ENCODE measurements at places on chromosomes 3 and 15.

- DNase-seq, result no peak
Measured at GRCh38 chr3:160747422-160747821, 8.6 kb upstream of the PPM1L start.

DNA sequence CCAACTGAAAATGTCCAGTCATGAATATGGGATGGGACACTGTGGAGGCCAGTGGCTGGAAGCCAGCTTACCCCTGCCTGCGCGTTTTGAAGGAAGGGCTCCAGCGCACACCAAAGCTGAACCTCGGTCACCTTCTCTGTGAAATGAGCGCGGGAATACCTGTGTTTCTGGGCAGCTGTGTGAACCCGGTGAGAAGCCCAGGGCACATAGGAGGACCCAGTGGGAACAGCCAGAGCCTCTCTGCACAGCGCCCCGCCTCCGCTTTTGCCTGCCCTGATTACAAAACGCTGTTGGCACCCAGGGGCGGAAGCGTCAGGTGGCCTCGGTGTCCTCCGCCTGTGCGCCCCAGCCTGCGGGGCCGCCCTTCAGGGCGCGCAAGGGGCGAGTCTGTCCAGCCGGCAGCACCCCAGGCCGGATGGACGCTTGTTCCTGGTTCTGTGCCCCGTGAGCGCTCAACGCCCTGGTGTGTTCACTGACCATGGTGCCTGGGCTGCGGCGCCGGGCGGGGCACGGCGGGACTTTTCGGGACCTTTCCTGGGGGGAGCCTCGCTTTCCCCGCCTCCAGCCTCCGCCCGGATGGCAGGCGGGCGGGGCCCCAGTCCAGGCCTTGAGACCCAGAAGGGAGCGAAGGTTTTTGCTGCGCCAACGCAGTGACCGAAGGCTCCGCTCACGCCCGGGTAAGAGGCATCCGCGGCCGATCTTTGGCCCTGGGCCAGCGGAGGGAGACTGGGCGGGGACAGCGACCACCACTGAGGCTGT, at the start of gene SQOR:
Gene SQOR (plus strand): TSS at position 598 of the 759 bp plus-strand sequence. CDS start 23,895 bp downstream, outside the sequence.
- DNase-seq, result no peak

DNA sequence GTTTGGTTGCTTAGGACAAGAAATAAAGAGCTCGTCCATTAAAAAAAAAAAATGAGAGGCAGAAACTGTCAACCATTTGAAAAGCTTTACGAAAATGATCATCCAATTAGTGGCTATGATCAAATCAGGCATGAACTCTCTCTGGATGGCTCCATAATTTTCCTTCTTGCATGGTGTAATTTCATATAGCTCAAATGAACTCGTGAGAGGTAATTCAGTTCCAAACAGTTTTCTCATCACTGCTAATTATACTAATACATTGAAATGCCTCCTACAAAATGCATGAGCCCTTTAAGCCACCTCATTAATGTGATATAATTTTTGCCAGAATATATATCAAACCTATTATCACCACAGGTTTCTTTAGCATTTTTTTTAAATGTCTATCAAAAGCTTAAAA, 239.5 kb upstream of the MEIS2 start:
- DNase-seq, result no peak

- DNase-seq, result no peak
Measured at GRCh38 chr15:101451266-101451799, 38.2 kb downstream of the PCSK6 start.

DNA sequence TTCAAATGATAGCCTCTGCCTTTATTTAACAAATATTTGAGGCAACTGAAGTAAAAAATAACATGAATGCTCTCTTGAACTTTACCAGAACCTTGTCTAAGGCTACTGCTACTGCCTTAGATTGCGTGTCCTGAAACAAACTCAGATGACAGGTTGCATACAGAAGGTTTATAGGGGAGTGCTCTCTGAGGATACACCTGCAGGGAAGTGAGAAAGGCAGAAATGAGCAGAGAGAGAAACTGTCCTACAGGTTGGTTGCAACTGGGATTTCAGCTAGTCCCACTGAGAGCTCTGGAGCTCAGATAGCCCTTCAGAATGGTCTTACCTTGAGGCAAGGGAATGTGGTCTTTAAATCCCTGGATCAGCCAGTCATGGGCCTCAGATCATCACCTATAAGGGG, 165.5 kb downstream of the IL5RA start:
- DNase-seq, result no peak

- no peak for DNase-seq
Measured at GRCh38 chr15:96720656-96721055, 390.2 kb downstream of the NR2F2 start.
